ENCODE measurements at places on chromosomes 11 and 22. TPM values are rescaled to one million over a fixed set of nuclear protein-coding genes. Genes with fewer than 3 reads are reported as not detected.

DNA sequence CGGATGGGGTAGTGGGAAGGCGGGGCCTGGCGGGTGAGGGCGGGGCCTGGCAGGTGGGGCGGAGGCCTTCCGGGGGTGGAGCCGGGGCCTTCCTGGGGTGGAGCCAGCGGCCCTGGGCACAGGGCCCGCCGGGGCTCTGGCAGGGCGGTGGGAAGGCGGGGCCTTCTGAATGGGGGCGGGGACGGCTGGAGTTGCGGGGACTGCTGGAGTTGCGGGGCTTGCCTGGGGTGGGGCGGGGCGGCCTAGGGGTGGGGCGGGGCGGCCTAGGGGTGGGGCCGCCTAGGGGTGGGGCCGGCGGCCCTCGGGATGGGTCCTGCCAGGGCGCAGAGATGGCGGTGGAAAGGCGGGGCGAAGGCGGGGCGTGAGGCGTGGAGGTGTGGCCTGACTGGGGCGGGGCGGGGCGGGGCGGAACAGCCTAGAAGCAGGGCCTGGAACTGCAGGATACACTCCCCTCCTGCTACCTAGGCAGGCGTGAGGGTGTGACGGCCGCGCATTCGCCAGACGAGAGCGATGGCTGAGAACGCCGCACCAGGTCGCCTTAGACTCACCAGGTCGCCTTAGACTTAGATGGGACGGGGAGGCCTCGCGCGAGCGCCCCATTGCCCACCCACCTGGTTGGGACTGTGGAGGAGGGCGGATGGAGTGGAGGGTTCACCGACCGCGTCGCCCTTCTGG lies 19.3 kb downstream of the RRP7A start:
- DNase-seq = peak; percentile 45

DNA sequence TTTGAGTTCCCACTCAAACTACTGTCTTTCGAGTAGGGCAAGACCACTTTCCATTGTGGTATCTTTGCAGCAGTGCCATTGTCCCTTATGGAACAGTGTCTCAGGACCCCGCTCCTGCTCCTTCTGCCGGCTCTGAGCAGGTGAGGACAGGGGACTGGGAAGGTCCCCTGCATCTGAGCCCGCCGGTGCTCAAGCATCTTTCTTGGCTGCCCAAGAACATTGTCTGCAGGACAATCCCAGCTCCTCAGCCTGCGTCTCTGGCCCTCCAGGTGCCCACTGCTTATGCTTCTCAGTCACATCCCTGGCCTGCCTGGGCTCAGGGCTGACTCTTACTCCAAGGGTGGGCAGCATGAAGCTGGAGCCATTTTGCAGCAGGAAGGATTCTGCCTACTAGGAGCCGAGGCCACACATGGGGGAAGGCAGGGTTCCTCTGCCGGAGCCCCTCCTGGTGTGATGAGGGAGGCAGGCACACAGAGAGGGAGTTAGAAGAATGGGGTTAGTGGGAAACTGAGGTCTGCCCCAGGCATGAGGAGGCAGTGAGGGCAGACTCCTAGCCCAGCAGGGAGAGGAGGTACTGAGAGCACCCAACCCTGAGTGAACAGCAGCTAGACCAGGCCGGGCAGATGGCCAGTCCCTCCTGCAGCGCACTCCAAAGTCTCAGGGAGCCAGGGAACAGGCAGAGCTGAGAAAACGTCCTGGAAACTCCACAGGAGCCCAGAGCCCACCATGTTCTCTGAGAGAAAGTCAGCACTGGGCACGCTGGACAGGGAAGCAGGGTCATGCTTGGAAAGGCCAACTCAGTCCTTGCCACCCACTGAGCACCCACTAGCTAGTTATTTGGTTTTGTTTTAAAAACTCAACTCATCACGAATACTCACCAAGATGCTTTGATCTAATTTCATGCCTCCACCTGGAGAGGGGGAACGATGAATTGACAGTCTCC lies 7.5 kb upstream of the PPARA start:
- DNase-seq = no peak

DNA sequence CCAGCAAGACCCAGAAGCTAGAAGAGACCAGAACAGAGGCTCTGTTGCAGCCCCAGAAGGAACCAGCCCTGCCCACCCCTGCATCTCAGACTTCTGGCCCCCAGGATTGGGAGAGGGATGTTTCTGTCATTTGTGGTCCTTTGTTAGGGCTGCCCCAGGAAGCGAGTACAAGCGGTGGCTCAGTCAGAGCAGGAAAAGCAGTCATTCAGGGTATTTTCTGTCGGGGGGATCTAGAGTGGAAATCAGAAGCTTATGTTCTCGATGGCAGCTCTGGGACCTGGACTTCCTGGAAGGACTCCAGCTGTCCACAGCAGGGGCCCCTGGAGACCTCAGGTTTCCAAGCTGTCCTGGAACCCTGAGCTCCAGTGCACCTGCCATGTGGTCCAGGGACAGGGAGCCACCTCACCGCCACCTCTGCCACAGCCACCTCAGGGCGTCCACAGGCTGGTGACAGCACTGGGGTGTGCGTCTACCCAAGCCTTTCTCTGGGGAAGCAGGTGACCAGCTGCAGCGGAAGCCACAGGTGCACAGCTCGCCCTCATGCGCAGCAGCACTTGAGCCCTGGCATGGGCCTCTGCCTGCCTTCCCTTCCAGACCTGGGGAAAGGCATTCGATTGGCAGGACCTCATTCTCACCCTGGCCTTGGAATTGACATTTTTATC lies 2.6 kb downstream of the KRTAP5-5 start:
- no peak for DNase-seq

- no peak for DNase-seq
Measured at GRCh38 chr22:32843300-32843699, 41.8 kb downstream of the TIMP3 start.

Gene TMEM191C
- 0.30 TPM for total RNA-seq

DNA sequence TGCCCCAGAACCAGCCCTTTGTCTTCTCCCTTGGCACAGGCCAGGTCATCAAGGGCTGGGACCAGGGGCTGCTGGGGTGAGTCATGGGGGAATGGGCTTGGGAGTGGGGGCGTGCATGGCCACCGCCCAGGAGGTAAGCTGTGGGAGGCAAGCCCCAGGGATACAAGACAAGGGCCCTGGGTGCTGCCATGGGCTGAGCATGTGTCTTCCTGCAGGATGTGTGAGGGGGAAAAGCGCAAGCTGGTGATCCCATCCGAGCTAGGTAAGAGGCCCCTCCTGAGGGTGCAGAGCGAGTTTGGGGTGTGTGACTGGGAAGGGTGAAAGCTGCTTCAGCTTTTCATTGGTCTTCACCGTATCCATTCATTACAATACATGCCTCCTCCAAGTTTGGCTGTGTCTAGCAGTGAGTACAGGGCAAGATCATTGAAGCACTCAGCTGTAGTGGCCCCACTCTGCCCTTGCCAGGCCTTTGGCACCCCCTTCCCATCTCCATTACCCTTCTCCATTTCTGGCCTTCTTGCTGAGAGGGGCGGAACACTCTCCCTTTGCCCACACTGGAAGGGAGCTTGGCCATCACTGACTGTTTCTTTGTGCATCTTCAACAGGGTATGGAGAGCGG lies 2.5 kb downstream of the FKBP2 start:
- DNase-seq = no peak

GRCh38 chr22:34973016-34973415 lies 92.9 kb upstream of the ISX start:
- no peak for DNase-seq

GRCh38 chr11:19345519-19345847 lies 104.7 kb upstream of the E2F8 start:
- no peak for DNase-seq

DNA sequence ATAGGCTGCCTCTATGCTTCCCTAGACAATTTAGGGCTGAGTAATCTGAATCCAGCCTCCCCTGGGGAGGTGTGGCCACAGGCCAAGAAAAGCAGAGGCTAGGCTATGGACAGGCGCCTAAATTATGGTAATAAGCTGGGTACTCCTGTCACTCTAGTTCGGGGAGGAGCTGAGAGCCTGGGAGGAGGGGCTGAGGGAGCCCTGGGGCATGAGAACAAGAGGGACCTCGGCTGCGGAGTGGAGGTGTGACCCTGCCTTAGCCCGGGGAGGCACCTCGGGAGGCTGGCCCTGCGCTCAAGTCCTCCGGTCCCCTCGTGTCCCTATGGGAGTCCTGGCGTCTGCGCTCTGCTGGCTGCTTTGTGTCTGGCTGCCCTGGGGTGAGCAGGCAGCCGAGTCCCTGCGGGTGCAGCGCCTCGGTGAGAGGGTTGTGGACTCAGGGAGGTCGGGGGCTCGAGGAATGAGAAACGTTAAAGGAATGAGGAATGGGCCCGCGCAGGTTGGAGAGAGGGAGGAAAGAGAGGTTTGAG lies at the start of gene OTOG:
OTOG (plus strand) TSS at position 209 of the 527 bp plus-strand sequence; CDS start at position 323, 114 bp downstream.
- DNase-seq = peak; percentile 18

Gene E2F8
- total RNA-seq = 1.9 TPM

Gene MRGPRF
- 2.0 TPM for total RNA-seq

DNA sequence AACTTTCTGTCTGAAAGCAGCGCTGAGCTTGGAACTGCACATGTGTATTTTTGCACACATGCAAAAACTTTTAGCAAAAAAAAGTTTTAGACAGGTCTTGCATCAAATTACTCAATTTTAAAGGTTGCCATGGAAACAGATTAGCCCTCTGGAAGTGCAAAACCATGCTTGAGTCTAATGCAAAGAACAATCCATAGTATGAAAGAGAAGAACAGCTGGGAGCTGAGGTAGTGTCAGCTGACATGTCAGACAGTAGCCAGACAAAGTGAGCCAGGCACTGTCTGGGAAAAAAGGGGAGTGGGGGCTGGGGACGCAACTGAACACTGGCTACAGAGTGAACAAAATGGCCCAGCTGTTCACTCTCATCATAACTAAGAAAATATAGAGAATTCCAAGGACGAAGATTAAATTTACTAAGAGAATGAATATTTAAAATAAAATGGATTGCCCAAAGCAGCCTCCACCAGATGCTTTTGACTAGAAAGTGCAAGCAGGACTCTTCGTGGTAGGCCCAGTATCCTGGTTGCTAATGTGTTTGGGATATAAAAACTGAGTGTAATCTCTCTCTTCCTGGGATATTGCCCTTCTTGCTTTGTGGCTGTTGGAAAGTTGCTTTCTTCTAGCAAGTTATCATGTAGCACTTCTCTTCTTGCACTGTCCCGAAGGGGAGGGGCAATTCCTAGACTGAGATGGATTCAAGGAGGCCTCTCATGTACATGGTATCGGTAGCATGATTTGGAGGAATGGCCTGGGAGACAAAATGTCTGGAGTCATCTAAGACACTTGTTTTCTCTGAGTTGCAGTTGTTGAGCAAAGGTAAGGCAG lies 434.1 kb upstream of the FAT3 start:
- DNase-seq = no peak

GRCh38 chr11:110921742-110922521 lies 209.7 kb upstream of the ARHGAP20 start:
- DNase-seq = peak; percentile 7

Gene OR5B21
- not detected for total RNA-seq

Gene KCNK7
- total RNA-seq = not detected

Gene SLC37A2
- total RNA-seq = 0.79 TPM

DNA sequence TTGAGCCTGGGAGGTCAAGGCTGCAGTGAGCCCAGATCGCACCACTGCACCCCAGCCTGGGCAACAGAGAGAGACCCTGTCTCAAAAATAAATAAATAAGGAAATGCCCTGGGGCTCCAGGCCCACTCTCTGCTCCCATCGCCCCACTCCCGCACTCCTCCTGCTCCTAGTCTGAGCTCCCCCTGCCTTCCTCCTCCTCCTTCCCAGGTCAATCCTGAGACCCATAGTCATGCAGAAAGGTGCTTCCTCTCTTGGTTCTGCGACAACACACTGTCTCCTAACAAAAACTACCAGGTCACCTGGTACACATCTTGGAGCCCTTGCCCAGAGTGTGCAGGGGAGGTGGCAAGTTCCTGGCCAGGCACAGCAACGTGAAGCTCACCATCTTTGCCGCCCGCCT lies 6.9 kb upstream of the APOBEC3G start:
- no peak for DNase-seq

Gene PKP3
- total RNA-seq = 24.1 TPM

Gene NLRP14
- 0.12 TPM for total RNA-seq

DNA sequence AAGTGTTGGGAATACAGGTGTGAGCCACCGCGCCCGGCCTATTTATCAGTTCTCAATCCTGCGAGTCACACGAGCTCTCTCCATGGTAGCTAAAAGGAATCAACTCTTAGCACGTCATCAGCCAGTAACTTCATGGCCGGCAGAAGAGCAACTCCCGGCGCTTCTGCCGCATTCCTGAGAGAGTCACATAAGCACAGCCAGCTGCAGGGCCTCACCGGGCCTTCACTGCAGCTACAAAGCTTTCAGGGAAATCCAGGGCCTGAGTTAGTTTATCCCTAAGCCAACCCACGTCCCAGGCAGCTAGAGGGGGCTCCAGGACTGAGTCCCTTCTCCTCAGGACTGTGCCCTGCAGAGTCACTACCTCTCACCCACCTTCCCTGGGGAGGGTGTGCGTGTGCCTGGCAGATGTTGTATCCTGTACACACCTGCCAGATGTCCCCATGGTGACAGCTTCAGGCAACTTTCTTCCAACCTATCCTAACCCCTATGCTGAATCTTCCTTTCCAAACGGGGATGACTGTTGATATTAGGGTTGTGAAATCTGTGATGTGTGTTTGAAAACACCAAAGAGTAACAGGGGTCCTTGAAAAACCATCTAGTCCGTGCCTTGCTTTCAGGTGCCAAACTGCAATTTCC lies 45.9 kb upstream of the ARFGAP3 start:
- no peak for DNase-seq

Gene C11orf52
- not detected for total RNA-seq

DNA sequence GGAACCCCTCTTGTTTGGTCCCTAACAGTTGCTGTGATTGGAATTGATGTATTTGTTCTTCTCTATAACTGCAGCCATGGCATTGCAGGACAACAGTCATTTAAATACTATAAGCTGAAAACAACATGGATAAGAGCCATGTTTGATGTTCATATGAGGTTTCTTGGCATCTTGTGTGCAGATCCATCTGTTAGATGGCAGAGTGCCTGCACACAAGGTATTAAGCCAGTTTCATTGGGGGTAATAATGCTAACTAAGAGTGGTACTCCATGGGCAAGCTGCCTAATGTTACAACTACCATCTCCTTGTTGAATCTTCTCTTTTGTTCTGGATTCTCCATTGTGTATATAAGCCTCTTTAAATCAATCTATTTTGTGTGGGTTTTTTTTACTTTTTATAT lies 206.0 kb upstream of the CHORDC1 start:
- DNase-seq = no peak

- no peak for DNase-seq
Measured at GRCh38 chr11:29481738-29482137, 535.1 kb downstream of the KCNA4 start.

All from MG63 (cell line).